ENCODE measurements at places on chromosomes 3 and 15.

GRCh38 chr3:177929310-177929709 lies 606.9 kb upstream of the KCNMB2 start:
- DNase-seq, result no peak

GRCh38 chr15:40584191-40584590 lies 9.9 kb upstream of the KNL1 start:
- DNase-seq, result no peak

DNA sequence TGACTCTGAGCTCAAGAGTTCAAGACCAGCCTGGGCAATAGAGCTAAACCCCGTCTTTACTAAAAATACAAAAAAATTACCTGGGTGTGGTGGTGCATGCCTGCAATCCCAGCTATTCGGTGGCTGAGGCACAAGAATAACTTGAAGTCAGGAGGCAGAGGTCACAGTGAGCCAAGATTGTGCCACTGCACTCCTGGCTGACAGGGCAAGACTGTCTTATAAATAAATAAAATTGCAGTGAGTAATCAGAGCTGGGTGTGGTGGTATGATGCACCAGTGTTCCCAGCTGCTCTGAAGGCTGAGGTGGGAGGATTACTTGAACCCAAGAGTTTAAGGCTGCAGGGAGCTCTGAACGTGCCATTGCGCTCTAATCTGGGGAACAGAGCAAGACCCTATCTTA lies 55.9 kb upstream of the GCNT3 start:
- DNase-seq, result no peak

DNA sequence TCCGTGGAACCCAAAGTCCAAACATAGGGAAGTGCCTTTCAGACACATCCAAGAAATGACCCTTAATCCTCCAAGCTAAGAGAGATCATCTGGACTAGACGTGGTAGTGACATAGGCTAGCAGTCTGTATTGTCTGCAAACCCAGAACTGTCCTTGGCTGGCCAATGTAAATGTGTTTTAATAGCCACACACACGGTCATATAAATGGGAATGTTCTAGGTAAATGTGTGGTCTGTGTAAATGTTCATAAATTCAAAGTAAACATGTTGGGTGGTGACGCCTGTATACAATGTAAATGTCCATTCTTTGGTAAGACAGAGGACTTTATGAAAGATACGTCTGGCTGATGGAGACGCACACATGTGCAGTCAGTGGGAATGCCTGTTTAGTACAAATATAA lies 16.3 kb upstream of the LINGO1 start:
- DNase-seq, result no peak

- peak; percentile 97 for DNase-seq
Measured at GRCh38 chr3:128170866-128171516, 17.7 kb downstream of the EEFSEC start.

DNA sequence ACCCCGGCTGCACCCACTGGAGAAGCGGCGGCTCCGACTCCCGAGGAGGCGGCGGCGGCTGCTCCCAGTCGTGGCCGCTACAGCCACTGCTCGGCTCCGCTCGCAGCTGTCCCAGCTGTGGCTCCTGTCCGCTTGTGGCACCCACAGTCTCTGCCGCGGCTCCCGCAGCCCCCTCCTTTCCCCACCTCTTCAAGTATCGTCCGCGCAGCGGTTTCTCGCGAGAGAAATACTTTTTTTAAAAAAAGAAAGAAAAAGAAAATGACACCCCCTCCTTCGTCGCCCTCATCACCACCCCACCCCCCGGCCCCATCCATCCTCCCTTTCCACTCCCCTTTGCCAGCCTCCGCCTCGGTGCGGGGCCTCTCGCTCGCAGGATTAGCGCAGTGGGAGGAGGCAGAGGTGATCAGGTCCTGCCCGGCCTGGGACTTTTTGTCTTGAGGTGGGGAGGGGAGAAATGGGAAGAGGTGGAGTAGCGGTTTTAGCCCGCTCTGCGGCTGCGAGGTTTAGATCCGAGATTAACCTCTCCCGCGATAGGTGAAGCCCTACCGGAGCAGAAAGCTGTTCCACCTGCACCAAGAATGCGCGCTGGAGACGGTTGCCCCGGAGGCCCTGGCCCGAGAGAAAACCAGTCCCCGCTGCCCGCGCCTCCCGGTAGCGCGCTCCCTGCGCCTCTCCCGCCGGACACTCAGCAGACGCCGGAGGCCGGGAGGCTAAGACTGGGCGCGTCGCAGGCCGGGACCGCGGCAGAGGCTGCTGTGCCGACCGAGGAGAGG lies at the start of gene FBN1:
Gene FBN1 (minus strand): TSS at position 152 of the 773 bp plus-strand sequence. CDS start 940 bp downstream, outside the sequence.
- no peak for DNase-seq

GRCh38 chr3:103306104-103306503 lies 871.3 kb downstream of the ZPLD1 start:
- no peak for DNase-seq

- no peak for DNase-seq
Measured at GRCh38 chr3:194384569-194385001, 14.5 kb downstream of the GP5 start.

- DNase-seq, result no peak
Measured at GRCh38 chr3:143586576-143586975, 261.7 kb downstream of the SLC9A9 start.

- DNase-seq, result no peak
Measured at GRCh38 chr3:26668171-26668570, 45.6 kb downstream of the LRRC3B start.
